ENCODE measurements at places on chromosomes 5 and 9.

DNA sequence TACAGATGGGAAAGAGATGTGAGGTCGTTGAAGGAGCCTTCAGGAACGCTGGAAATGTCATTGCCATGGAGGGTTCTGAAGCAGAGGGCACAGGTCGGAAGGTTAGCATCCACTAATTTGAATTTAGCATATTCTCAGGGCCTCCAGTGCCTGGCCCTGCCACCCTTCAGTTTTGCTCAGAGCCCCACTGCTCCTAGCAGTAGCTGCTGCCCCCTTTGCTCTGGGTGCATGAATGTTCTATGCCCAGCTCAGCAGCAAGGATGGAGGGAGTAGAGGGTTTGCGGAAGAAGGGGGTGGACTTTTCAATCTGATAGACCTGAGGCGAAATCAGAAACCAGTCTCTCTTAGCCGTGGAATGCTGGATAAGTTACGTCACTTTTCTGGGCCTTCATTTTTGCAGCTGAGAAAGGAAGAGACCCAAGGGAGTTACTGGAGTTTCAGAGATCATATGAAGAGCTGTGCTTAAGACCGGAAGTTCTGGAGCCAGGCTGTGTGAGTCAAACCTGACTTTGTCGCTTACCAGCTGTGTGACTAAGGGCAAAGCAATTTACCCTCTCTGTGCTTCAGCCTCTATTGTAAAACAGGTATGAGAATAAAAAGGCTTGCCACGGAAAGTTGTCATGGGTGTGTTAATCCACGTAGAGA, 133.2 kb upstream of the PANK3 start:
- DNase-seq = no peak

GRCh38 chr5:80591352-80591751, 21.3 kb upstream of the ANKRD34B start:
- no peak for DNase-seq

DNA sequence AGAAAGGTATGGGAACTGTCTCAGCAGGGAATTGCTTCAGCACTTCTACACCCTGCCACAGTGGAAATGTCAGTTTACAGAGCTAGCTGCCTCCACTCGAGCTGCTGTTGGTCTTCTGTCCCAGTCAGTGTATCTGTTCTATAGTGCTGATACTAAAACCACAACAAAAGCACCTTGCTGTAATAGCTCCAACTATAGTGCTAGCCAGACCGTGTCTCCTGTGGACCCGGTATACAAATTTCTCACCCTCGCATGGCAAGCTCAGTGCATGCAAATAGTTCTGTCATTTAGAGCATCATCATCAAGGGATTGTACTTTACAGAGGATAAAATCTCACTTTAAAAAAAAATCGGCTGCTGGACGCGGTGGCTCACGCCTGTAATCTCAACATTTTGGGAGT, 51.5 kb upstream of the IQGAP2 start:
- no peak for DNase-seq

DNA sequence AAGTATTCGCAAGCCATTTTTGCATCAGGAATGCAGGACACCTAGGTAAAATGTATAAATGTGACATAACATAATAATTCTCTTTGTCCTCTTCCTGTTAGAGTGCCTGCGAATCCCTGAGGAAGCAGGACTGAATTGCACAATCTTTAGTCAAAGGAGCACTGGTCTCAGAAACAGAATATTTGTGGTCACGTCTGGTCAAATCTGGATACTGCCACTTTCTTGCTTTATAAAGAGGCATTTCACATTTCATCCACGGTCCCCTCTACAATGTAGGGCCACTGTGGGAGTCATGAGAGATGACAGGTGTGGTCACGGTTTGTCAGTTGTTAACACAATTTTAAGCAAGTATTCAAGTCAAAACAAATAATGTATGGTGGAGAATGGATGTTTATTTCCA, 564.0 kb downstream of the IRX1 start:
- DNase-seq = no peak

- no peak for DNase-seq
Observed at GRCh38 chr5:154249826-154250225, 59.3 kb downstream of the GALNT10 start.

DNA sequence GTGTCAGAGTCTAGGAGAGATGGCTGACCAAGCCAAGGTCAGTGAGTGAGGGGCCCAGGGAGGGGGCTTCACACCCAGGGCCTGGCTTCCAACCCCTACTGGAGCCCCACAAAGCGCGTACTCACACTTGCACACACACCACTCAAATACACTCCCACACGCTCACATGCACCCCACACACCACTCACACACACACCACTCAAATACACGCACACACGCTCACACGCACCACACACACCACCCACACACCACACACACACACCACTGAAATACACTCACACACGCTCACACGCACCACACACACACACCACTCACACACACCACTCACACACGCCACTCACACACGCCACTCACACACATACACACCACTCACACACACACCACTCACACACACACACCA, 5.7 kb upstream of the ASB6 start:
- DNase-seq = no peak

DNA sequence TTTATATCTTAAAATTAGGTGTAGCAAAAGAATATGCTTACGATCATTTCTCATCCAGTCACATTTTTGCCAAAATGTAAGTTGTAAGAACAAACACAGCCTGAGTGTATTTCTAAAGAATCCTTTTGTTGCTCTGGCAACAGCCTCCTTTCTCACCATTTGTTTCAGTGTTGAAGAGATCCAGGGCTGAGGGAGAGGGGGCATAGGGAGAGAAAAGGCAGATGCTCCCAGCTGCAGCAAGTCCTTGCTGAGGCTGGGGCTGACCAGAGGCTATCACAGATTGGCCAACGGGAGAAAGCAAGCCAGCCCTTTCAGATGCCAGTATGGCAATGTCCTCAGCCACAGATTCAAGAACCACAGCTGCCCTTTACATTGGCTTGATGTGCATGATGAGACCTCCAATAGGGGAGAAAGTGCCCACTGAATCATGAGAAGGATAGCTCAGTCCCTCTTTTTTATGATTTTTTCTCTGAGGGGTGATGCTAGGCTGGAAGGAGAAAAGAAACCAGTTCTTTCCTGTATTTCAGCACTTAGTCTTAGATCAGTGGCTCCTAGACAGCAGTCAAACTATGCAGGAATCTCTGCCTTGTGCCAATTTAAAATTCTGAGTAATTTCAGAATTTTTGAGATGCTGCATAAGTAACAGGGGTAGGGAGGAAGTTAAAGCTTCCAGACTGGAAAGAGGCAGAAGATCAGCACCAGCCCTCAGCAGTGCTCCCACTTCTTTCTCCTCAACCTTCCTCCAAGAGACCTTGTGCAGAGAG, 142.1 kb downstream of the LHFPL2 start:
- DNase-seq = no peak

- DNase-seq = no peak
Observed at GRCh38 chr9:9004810-9005209, 1205.2 kb upstream of the DMAC1 start.

- no peak for DNase-seq
Observed at GRCh38 chr5:82584631-82585030, 306.5 kb upstream of the RPS23 start.

DNA sequence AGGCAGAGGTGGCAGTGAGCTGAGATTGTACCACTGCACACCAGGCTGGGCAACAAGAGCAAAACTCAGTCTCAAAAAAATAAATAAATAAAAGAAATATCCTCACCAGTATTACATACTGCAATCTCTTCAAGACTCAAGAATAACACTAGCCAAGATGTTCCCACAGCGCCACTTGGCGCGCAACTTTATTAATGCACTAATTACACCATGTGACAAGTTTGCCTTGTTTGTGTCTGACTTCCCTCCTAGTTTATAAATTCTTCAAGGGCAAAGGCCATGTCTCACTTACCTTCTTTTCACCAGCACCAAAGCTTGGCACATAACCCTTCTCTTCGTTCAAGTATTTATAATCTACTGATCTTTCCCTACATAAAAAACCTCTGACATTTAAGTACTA, 4.8 kb downstream of the SKP1 start:
- no peak for DNase-seq

- no peak for DNase-seq
Observed at GRCh38 chr5:171888051-171888481, 102.4 kb downstream of the SMIM23 start.

GRCh38 chr9:37840560-37841194, 40.1 kb downstream of the DCAF10 start:
- DNase-seq = no peak

DNA sequence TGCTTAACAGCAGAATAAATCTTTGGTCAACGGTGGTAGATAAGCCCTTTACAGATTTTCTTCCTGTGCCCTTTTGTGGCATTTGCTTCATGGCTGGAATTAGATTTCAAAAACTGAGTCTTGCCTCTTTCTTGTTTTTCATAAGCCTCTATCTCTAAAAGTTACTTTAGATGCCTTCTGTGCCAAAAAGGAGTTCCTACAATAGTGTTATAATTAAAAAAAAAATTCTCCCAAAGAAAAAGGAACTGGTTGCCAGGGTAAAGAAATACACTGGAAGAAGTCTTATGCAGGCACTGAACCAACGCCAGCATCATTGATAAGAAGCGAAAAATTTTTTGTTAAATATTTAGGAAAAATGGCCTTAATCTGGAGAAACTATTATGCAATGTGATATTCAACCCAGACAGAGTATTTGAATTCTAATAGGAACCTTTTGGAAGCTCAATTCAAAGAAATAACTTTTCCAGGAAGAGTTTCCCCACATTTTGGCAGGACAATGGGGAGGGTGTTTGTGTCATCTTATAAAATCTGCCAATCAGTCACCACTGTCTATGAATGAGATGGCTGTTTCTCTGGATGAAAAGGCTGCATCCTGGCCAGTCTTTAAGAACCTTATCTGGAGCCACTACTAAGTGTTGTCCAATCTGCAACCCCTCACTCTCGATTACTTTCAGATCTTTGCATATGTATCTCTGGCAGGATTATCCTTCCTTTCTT, 608.1 kb downstream of the PDE4D start:
- no peak for DNase-seq

DNA sequence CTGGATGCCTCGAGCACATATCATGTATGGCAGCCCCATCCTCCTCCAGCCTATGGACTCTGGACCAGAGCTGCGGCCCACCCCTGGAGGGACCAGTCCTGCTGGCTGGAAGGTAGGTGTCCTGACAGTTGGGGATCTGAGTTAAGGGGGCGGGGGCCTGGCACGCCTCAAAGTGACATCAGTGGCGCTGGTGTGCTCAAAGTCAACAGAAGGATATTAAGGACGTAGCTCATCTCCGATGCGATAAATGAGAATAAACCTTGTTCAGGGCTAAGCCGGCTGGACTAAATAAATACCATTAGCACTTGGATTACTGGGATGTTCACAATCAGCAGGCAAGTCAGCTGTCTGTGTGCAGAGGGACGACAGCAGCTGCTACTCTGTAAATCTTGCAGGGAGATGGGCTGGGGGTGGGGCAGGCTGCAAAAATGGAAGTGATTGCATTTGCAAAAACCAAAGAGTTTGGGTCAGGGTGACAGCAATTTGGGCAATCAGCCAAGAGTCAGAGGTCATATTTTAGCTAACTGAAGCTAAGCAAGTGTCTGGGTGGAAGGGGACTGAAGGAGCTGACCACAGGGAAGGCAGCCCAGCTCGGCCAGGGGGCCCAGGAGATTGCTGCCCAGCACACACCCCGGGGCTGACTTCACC, 80.0 kb upstream of the LRRTM2 start:
- no peak for DNase-seq

DNA sequence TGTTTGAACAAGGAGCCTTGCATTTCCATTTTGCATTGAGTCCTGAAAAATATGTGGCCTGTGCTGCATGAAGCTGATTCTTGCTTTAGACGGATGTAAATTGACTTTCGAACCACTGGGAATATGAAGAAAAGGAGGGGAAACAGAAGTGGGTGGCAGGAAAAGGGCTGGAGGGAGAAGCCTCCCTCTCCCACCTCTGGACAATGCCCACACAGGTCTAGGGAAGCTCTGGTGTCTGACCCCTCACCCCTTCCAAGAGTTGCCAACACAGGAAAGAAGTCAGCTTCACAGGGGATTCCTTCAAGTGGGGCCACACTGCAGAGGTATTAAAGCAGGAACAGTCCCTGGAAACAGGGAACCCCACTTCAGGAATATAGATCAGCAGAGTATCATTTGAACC, 52.2 kb downstream of the ZNF366 start:
- no peak for DNase-seq

DNA sequence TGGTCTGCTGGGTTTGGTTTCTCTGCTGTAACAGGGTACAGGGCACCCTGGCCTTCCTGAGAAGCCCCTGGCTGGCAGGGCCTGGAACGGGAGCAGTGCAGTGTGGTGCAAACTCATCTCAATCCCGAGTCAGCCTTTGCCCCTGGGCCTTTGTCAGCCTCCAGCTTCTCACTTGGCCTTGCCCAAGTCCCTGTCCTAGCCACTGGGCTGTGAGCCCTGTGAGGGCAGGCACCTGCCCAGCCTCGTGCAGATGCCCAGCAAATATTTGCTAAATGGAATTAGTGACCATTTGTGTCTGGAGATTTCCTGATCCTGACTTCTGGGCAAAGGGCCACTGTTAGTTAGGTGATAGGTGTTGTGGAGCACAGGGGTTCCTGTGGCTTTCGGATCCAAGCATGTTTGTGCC, 13.0 kb downstream of the RGS3 start:
- no peak for DNase-seq

- peak; percentile 38 for DNase-seq
Observed at GRCh38 chr5:154405078-154405792, 40.6 kb upstream of the SAP30L start.

GRCh38 chr9:135131488-135131887, 44.0 kb downstream of the OLFM1 start:
- DNase-seq = no peak

DNA sequence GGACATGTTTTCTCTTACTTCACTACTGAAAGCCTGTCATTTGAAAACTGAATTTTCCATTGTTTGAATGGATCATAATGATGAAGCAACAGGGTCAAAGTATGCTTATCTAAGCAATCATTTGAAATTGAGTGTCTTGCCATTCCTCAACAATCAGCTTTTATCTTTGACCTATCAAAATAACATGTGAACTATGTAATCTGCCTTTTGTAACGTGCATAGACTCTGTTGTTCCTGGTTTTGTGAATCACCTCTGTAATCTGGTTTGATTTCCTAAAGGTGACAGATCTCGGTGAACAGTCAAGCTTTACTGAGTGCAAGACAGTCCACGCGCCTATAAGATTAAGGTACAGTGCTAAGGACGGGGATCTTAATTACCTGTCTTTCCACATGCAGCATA, 3.3 kb downstream of the MEF2C start:
- no peak for DNase-seq

DNA sequence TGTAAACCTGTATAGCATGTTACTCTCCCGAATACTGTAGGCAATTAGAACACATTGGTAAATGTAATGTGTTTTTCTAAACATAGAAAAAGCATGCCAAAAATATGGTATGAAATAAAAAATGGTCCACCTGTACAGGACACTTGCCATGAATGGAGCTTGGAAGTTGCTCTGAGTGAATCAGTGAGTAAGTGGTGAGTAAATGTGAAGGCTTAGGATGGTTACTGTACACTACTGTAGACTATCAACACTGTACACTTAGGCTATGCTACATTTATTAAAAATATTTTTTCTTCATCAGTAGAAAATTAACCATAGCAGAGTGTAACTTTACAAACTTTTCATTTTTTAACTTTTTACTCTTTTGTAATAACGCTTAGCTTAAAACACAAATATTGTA, 41.9 kb downstream of the INSYN2B start:
- no peak for DNase-seq

GRCh38 chr9:34929506-34930102, 28.5 kb upstream of the PHF24 start:
- DNase-seq = no peak

GRCh38 chr9:133117271-133118178, 3.5 kb downstream of the RALGDS start:
- no peak for DNase-seq

- DNase-seq = no peak
Observed at GRCh38 chr5:78530342-78531096, 118.1 kb downstream of the LHFPL2 start.

GRCh38 chr5:127508644-127509373, 8.6 kb upstream of the PRRC1 start:
- no peak for DNase-seq
